ENCODE measurements at places on chromosomes 7 and 10.

DNA sequence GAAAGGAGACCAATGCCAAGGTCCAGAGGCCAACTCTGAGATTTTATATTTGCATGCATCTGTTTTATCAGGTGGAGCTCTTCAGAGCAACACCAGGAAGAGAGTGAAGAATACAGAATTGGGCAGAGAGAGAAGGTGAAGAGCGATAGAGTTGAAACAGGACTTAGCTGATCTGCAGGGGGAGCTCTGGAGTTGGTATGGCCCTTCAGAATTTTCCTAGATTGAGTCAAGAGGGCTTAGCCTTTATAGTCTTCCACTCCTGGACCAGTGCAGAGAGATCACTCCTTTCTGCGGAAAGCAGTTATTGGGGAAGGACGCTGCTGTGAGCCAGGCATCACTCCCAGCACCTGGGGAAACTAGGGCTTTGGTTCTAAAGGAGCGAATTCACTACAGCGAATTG is 105.0 kb upstream of the DGKB start:
- no peak for DNase-seq

- no peak for DNase-seq
Measured at GRCh38 chr7:34596887-34597286, 61.1 kb upstream of the NPSR1 start.

DNA sequence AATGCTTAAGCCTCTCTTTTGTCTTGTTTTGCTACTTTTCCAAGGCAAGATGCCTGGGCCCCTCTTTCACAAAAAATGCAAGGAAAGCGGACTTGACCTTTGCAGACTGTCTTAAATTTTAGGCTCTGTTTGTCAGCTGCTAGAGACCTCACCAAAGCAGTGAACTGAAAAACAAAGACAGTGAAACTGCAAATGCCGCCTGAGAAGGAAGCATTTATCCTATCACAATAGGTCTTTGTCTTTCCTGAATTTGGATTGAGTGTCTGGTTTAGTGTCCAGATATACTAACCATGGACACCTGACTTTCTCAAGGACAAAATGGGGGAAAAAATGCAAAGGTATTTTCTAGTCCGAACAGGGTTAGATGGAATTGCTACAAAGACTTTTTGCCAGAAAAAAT is 256.9 kb downstream of the INHBA start:
- DNase-seq, result no peak

- DNase-seq, result no peak
Measured at GRCh38 chr7:147513451-147513850, 1077.1 kb upstream of the C7orf33 start.

- DNase-seq, result no peak
Measured at GRCh38 chr10:16742165-16742960, 74.9 kb downstream of the RSU1 start.

GRCh38 chr10:97365761-97366351 is 31.3 kb upstream of the FRAT2 start:
- no peak for DNase-seq

DNA sequence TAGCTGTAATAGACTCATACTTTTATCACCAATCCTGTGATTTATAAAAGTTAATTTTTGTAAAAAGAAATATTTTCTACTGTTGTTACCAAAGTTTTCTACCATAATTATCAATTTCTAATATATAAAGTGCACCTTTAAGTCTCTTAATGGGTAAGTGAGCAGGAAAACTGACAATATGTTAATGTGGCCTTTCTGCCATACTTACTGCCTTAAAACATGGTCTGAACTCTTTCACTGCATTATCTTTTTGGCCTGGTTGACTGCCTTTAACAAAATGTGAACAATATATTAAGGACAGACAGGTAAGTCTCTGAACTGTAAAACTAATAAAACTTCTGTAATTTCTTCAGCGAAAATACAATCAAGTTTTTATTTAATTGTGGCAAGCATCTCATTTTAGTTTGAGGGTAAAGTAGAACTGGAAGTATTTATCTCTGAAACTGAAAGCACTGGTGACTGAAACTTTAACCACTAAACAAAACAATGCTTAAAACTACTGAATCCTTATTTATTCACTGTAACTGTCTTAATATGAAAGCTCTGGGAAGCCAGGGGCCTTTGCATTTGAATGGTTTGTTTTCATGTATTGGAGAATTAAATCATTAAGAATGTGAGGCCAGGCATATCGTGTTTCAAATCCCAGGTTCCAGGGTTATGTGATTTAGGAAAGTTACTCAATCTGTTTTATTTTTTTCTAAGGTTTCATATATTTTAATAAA is 948.8 kb upstream of the POT1 start:
- no peak for DNase-seq

GRCh38 chr10:132947843-132948242 is 5.5 kb upstream of the CFAP46 start:
- DNase-seq, result no peak

DNA sequence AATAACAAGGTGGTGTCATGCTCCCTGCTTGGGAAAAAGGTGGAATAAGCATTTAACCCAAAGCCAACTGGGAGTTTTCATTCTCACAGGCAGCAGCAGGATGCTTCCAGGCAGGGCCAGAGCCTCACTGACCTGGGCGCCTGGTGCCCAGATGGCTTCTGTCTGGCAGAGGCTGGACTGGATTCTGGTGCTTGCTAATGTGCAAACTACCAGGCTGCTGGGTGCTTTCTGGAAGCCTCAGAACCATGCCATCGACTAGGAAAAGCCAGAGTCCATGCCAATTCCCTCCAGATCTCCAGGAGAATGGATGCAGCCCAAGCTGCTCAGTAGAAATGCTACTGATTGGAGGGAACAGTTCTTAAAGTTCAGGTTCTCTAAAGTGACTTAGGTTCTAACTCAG is 36.2 kb downstream of the VIPR2 start:
- DNase-seq, result no peak

- no peak for DNase-seq
Measured at GRCh38 chr10:72567889-72568640, 57.8 kb downstream of the MICU1 start.

DNA sequence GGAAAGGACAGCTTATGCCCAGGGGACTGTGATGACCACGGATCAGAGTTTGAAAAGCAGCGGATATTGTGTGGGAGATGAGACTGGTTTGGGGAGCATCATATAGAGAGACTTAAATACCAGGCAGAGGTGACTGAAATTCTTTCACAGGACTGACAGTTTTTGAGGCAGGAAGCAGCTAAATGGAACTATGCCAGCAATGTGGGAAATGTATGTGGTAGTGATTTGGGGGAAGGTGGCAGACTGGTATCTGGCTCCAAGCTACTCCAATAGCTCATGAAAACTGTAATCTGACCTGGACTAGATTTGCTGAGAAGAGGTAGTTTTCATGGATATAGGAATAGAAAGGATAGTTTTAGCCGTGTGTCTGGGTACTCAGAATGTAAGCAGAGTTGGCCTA is 592.6 kb downstream of the REEP3 start:
- DNase-seq, result no peak

GRCh38 chr7:141715794-141716689 is 7.9 kb downstream of the WEE2 start:
- no peak for DNase-seq

DNA sequence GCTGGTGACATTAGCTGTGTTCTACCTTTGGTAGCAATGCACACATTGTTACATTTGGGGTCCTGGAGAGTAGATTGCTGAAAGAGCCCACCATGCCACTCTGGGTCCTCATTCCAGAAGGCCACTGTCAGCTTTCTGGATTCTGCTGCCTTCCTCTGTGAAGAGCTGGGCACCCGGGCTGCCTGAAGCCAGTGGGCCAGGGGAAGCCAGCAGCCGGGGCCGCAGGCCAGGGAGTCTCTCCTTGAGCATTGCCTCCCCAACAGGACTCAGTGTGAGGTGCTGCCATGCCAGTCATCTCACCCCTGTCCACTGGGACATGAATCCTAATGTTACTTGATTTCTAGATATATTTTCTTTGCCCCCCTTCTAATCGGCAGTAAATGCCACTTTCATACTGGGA is 234.0 kb downstream of the SKAP2 start:
- no peak for DNase-seq

DNA sequence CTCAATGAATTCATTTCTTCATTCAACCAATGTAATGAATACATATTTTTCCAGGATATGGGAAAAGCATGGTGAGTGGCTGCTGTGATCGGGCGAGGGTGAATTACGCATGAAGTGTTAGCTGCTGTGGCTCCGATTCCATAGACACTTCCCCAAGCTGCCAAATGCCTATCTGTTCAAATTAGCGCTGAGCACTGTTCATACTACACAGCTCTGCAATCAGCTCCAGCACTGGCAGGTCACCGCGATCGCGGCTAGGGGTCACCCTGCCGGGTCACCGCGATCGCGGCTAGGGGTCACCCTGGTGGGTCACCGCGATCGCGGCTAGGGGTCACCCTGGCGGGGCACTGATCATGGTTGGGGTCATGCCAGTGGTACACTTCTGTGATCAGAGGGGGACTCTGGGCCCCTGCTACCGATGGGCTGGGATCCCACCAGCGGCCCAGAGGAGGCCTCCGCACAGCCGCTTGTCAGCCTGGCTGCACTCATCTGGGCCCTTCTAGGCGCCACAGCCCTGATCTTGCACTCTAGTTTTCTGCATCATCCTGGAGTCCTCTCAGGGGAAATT is 49.3 kb downstream of the JAKMIP3 start:
- DNase-seq, result no peak

DNA sequence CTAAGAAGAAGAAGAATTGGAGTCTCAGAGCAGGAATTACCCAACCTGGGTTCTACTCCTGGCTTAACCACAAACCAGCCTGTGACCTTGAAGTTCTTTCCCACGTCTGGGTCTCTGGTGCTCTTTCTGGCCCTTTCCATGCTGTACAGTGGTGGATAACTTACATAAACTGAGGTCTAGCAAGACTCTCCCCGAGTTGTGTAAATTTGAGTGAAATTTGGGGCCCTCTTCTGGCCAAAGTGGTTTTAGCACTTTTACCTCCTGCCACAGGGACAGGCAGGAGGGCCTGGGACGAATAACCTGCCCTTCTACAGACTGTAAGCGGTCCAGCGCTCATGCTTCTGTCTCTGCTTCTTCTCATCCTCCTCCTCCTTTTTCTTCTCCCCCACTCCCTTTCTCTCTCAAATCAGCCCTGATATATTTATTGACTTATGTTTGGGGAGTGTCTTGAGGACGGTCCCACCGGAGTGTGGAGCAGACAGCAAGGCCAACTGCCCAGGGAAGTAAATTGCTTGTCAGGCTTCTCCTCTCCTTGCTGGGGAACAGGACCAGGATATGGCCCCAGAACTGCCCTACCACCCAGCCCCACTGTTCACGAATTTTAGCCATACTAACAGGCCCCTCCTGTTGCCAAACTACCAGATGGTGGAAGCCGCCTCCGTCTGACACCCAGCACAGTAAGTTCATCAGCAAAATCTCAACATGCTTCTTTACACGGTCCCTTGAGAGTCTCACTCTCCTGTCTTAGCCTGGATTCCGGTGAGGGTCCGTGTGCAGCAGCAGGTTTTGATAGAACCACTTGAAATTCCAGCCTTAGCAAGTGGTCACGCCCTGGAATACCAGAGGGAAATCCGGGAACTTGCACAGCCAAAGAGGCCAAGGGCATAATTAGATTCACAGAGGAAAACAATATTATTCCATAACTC is 4.0 kb upstream of the SH3PXD2A start:
- DNase-seq, result peak; percentile 37

GRCh38 chr10:63068246-63068645 is 64.9 kb upstream of the NRBF2 start:
- no peak for DNase-seq

GRCh38 chr7:129797214-129797789 is 155.5 kb downstream of the UBE2H start:
- DNase-seq, result no peak

Measured in stimulated activated CD8-positive, alpha-beta memory T cell treated with anti-CD3 and anti-CD28 coated beads, Interleukin-2, amount 100 ng/mL, for 48 hours (primary cell).